Mucosa of gallbladder (tissue), 1 donor: ENCODE measurements at places on chromosomes 7 and 10. TPM values are rescaled to one million over a fixed set of nuclear protein-coding genes. Genes with fewer than 3 reads are reported as not detected.
A peak's percentile ranks its signal among the peaks of the same experiment; 100 is the strongest.

Gene C7orf33
- not detected for total RNA-seq

Gene TMEM270
- not detected for total RNA-seq

Gene FRAT1
- 9.4 TPM for total RNA-seq

Gene CFAP58
- 0.12 TPM for total RNA-seq

Gene LIPJ
- total RNA-seq = not detected

Gene GIMAP6
- total RNA-seq = 20.5 TPM

Gene PDGFA
- 51.2 TPM for total RNA-seq

DNA sequence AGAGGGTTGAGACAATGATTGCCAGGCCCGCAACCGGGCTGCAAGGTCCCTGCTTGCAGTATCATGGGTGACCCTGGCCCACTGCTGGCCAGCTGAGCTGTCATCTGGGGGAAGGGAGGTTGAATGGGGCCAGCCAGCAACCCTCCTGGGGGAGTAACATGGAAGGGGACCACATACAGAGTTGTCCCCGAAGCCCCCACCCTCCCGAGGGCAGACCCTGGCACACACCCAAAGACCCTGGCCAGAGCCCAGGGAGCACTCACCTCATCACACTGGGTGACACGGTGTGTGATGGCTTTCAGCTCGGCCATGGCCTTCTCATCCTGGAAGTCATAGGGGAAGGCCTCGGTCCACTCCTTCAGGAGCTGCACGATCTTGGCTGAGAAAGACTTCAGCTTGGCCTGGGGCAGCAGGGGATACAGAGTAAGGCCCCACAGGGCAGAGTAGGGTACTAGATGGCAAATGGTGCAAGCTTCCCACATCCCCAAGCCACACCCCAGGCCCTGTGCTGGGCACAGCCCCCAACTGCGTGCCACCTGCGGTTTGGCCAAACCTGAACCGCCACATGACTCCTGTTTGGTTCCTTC lies 63.4 kb downstream of the CSGALNACT2 start:
- DNase-seq = peak; percentile 9

GRCh38 chr10:132551093-132551807 lies 13.7 kb downstream of the INPP5A start:
- DNase-seq = no peak

- no peak for DNase-seq
Measured at GRCh38 chr7:15577600-15577999, 15.8 kb upstream of the AGMO start.

GRCh38 chr7:123715799-123716198 lies 33.0 kb downstream of the WASL start:
- DNase-seq = no peak

- peak; percentile 43 for DNase-seq
Measured at GRCh38 chr7:51316262-51316665, 345 bp downstream of the COBL start.

DNA sequence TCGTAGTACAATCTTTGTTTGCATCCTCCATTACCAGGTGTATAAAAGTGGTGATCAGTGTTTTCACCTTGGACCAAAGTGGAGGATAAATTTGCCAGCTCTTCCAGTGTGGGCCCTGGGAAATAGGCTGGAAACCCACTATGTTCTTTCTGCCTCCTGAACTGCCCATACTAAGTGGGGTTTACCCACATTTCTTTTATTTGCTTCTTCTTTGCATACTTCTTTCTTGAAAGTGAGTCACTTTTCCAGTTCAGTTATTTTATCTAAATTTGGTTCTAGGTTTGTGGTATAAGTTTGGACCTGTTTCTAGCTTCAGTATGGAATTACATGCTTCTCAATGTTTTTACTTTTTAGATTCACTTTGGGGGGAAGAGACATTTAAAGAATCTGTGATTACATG lies 126.2 kb upstream of the ACBD5 start:
- no peak for DNase-seq

DNA sequence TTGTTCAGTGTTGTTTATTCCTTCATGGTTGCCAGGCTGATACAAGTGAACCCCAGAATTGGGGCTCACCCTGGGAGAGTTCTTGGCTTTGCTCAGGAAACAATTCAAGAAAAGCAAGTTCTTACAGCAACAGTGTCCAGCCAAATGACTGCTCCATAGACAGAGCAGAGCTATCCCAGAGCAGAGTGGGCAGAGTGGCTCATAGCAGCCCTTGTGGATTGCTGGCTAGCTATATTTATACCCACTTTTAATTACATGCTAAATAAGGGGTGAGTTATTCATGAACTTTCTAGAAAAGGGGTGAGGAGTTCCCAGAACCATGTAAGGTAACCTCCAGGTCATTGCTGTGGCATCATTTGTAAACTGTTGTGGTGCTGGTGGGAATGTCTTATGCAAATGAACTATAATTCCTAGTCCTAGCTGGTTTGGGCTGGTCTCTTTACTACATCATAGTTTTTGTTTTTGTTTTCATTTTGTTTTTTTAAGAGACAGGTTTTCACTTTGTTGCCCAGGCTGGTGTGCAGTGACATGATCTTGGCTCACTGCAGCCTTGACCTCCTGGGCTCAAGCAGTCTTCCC lies 59.9 kb upstream of the HBP1 start:
- DNase-seq = no peak

DNA sequence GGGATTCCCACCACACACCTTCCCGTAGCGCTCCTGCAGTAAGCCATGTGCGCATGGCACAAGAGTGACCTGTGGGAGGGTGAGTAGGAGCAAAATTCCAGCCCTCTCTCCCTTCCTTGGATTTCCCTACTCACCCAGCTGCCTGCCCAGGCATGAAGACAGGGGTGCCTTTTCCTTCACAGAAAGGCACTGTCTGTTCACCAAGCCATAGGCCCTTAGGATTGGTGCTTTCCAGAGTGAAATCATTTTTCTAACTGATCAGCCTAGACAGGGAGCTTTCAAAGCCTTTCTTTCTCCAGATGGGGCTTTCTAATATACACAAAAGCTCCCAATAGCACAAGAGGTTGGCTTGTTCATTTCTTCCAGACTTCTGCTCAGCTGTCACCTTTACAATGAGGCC lies 79.7 kb downstream of the CTTNBP2 start:
- DNase-seq = no peak

DNA sequence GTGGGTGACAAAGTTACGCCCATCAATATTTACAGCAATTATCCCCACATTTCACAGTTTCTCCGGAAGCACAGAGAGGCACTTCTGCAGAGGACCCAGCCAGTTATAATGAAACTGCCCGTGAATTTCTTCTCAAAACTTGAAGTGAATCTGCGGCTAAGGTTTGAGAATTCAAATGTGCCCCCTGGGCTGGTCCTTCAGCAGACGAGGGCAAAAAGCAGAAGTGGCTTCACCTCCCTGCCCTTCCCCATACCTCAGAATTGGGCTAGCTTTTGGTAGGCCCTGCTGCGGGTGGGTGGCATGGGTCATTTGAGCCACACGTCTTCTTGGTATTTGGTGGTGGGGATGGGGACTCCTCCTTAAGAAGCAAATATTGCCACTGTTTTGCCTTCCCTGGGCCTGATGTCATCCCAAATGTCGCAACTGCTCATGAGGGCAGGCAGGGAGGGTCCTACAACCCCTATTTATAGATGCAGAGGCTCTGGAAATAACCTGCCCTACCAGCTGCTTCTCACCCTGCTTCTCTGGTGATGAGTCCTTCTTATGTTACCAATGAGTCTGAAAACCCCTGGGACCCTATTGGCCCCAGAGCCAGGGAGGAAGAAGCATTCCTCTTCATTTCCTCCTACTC lies 16.6 kb upstream of the WDFY4 start:
- no peak for DNase-seq

- DNase-seq = no peak
Measured at GRCh38 chr7:52285689-52286088, 749.7 kb upstream of the POM121L12 start.

DNA sequence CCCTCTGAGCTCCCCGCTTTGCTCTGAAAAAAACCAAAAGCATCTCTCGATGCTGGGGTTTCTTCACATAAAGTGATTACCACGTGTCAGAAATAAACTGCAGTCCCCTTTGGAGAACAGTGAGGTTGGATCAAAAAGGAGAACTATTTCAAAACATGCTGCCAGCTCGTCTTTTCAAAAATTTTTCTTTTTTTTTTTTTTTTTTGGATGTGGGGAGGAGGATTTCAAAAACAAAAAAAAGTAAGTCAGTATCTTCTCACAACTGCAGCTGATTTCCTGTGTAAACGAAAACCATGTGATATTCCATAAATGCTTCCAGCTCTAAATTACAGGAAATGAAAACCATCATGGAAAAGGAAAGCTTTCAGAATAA lies 155.0 kb upstream of the LYZL2 start:
- no peak for DNase-seq

- no peak for DNase-seq
Measured at GRCh38 chr10:21311426-21311825, 214.1 kb downstream of the SKIDA1 start.

DNA sequence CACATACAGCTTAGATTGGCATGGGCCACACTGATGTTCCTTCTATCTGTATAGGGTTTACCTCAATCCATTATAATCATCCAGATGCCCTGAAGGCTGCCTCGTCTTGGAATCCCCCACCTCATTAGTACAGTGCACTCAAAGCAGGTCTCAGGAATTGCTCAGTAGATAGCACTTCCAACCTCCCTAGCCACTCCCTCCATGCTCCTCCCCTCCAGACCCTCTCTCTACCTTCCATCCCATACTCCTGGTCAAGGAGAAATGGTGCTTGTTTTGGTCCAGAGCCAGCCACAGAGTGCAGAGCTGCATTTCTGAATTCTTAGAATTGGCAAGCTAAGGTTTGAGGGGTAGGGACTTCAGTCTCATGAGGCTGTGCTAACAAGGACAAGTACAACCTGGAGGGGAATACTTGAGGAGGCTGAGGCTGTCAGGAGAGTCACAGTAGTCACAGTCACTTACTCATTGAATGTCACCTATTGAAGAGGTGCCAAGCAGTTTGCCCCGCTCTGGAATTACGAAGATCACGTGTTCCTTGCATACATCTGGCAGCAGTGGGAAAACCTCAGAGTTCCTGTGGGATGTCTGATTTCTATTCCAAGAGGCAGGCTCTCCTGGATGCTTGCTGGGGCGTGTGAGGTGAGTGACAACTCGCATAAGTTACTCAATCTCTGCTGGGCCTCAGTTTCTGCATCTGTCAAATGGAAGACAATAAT lies 60.7 kb upstream of the ZNF746 start:
- no peak for DNase-seq

DNA sequence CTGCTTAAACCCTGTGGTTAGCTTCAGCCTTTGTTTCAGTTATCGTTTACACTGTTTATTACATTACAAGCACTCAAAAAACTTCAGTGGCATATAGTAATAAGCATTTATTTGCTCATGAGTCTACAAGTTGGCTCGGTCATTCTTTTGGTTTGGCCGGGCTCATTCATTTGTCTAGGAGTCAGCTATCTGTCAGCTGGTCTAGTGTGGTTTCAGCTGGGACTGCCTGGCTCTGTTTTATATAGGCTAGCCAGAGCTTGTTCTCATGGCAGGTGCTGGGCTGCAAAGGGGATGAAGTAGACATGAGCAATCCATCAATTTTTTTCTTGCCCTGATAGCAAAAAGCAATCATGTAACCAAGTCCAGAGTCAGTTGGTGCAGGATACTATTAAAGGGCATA lies 103.6 kb downstream of the MKLN1 start:
- DNase-seq = no peak

DNA sequence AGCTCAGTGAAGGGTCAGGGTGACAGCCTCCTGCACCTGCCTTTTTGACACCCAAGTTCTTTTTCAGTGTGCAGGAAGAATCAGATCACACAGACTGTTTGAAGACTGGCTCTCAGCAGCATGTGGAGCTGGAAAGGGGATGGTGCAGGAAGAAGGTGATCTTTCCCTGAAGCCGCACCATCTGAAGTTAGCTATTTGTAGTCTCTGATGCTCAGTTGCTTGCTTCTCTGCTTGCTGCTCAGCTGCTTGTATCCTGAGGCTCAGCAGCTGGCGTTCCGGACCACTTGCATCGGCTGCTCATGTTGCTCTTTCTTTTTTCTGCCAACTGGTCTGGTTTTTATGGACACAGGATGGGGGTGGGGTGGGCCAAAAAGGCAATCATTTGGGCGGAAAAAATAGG lies 15.8 kb upstream of the DNMBP start:
- no peak for DNase-seq

GRCh38 chr7:66553001-66553400 lies 75.7 kb upstream of the KCTD7 start:
- no peak for DNase-seq

DNA sequence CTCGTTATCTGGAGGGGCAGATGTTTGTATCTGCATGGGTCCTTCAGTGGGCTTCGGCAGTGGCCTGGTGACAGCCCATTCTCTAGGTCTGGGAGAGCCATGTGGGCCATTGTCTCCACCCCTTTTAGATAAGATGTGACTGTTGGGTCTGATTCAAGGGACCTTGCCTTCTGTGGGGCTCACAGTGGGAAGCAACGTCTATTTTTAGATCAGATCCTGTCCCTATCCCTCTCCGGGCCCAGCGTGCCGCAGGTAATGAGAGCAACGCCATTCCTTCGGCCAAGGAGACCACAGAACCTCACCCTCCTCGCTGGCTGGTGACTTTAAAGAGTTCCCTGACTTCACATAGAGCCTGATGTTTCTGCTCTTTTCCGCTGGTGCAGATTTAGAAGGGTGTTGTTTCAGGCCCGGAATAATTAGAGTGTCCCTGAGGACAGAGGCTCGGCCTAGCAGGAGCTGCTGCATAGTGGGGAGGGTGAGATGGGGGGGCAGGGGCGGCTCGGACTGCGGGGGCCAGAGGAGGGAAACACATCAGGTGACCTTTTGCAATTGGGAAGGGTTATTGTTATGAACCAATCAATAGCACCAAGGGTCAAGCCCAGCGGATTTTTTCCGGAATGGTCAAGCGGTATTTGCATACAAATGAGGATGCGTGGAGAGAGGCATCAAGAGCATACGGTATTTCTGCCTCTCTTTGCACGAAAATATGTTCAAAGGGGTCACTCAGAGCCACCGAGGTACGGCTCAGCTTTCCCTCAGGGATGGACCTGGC lies 503.0 kb upstream of the FOXK1 start:
- no peak for DNase-seq

- DNase-seq = no peak
Measured at GRCh38 chr7:32059289-32060011, 10.8 kb downstream of the PDE1C start.

GRCh38 chr7:130090745-130091532 lies 20.6 kb downstream of the KLHDC10 start:
- no peak for DNase-seq

GRCh38 chr7:131029002-131029401 lies 295.0 kb upstream of the KLF14 start:
- no peak for DNase-seq

- DNase-seq = no peak
Measured at GRCh38 chr7:131234719-131235488, 92.8 kb upstream of the MKLN1 start.

DNA sequence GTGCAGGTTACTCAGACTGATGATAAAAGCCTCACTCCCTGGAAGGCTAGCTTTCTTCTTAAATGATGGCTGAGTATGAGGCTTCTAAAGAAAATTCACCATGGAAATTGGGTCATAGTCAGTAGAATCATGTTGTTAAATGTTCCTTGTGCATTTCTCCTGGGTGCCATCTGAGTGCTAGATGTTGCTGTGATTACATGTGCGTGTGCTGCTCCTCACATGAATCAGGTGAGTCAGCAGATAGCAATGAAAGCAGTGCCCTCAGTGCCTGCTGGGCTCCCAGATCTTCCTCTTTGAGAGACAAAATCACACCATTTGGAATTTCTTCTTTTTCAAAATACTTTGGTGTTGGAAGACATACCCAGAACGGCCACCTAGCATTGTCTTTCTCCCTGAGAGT lies 331.7 kb downstream of the XPNPEP1 start:
- DNase-seq = no peak

GRCh38 chr10:1373287-1373686 lies 317.1 kb downstream of the WDR37 start:
- peak; percentile 3 for DNase-seq

- DNase-seq = no peak
Measured at GRCh38 chr7:85261336-85261735, 74.5 kb upstream of the SEMA3D start.

- no peak for DNase-seq
Measured at GRCh38 chr10:85851325-85851724, 515.3 kb downstream of the GRID1 start.
